ENCODE measurements at places on chromosomes 7 and 10.

DNA sequence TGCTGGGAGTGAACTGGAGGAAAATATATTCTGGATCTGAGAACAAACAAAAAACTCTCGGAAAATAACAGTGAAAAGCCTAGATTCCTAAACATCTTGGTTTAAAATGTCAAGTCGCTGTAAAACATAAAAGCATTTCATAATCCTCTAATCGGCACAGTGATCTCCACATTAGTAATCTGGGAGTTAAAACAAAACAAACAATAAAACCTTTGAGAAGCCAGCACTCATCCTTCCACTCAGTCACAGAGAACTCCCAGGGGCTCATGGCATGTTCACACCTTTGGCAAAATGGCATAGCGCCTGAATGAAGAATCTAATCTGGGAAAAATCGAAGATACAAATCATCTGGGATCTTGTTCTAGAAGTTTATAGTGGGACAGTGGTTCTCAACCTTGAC, 24.1 kb upstream of the HPS1 start:
- DNase-seq: no peak

DNA sequence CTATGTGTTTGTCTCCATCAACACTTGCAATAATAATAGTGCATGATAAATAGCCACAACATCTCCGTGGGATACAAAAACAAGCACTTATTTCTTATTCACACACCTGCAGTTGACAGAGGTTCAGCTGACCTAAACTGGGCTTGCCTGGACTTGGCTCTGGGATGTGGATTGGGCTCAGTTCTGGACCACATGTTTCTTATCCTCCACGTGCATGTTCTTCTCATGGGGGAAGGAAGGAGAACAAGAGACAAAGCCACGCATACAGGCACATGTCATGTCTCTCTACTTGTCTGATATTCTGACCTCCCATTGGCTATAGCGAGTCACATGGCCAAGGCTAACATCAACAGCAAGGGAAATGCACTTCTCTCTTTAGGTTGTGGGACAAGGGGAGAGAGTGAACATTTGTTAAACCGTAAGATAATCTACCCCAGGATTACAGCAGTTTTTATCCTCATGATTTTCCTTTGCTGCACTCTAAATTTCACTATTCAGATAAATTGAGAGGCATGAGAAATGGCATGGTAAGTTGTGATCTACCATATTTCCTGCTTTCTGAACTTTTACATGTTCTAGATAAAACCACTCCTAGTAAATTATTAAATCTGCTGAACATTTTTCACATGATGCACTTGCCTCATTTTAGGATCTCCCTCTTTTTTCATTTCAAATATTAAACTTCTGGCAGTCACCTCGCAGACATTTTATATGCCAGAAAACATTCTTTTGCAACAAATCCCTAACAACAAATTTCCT, 33.7 kb downstream of the CFAP58 start:
- no peak for DNase-seq

DNA sequence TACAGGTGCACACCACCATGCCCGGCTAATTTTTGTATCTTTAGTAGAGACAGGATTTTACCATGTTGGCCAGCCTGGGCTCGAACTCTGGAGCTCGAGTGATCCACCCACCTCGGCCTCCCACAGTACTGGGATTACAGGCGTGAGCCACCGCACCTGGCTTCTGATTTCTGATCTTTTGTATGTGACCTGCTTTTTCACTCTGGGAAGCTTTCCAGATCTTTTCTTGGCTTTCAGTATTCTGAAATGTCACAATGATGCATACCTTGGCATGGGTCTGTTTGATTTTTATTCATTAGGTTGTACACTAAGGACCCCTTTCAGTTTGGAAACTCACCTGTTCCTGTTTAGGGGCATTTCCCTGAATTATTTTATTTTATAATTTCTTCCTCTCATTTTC, 41.6 kb downstream of the PROSER2 start:
- no peak for DNase-seq

- DNase-seq: no peak
Observed at GRCh38 chr7:129458171-129458570, 23.9 kb downstream of the STRIP2 start.

DNA sequence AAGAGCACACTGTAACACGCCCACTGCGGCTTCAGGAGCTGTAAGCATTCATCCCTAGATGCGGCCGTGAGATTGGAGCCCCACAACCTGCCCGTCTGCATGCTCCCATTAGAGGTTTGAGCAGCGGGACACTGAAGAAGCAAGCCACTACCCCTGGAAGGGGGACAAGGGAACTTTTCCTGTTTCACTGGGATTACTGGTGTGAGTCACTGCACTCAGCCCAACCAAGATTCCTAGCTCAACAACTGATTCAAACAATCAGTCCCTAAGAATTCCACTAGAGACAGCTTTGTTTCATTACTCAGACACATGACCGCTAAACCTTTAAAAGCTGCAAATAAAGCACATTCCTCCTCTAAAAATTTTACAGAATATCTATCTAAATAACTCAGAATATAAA, 69.8 kb downstream of the ORC5 start:
- DNase-seq: no peak

DNA sequence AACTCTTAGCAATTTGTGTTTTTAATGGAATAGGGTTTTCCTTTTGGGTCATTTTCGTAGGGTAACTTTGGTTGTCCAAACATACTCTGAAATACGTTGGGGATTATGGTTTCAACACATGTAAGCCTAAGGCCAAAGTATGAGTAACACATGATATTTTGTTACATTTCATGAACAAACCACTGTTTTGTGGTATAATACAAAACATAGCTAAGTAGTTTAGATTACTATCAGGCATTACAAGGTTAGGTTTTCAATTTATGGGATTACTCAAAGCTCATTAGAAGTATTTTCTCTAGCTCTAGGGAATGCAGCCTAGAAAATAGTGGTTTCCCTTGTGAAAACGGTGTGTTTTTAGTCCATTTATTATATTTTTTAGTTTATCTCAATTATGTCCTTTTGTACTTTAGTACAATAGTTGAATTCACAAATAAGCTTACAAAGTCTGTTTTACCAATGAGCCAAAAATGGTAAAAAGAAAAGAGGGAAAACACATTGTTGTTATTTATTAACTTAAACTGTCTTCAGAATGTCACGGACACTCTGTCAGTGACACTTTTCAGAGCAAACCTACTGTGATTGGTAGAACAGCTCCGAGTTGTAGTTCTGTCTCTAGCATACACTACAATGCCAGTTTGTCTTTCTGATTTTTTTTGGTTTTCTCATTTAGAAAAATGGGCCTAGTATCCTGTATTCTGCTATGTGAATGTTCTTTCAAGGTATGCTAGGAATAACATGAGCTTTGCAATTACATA, 473.7 kb downstream of the SUGCT start:
- no peak for DNase-seq

GRCh38 chr7:5679813-5680473, 101.5 kb downstream of the RNF216 start:
- DNase-seq: no peak

GRCh38 chr10:14384915-14385314, 54.2 kb upstream of the FRMD4A start:
- no peak for DNase-seq

DNA sequence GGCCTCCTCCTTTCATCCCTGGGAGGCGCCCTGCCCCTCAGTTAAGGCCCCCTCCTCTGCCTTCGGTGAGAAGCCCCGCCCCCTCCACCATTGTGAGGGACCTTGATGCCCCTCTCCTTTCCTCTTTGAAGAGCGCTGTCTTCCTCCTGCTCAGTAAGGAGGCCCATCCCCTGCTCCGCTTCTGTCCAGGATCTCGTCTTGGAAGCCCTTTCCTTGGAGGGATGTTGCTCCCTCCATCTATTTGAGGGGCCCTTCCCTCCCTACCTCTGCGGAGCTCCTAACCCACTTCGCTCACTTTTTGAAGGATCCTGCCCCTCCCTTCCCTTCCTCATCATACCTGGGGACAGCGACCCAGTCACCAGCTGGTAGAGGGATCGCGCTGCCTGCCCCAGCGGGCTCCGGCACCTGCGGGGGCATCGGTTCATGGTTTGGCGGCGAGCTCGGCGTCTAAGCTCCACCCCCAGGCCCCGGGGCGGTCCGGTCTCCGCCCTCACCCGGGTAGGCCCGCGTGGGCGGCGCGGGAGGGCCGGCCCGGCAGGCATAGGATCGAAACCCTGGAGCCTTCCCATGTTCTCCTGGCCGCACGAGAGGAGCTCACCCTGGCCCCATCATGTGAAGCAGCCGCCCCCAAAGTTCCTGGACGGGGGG, 4.1 kb downstream of the KCNIP2 start:
- peak; percentile 38 for DNase-seq

DNA sequence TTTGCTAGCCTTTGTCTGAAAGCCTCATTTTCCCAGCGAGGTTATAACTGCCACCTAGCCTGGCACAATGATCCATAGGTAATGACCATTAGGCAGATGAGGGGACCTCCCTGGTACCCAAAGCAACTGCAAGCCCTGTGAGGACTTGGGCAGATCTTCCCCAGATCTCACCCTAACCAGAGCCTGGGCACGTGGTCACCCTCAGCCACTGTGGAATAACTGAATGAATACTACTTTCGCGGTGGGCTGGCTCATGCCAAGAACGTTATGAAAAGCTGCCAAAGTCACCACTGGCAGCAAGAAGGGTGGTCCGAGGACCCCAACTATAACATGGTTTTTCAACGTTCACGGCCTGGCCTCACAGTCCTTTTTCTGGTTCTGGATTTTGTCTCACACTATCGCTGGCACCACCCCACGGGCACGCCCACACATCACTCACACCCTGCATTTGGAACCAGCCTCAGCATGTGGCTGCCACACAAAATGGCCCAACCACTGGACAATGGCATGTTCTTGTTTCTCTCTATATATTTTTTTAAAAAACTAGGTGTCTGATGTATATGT, 3.4 kb downstream of the PRKAG2 start:
- no peak for DNase-seq

- no peak for DNase-seq
Observed at GRCh38 chr10:35639728-35640401, 2.2 kb downstream of the FZD8 start.

GRCh38 chr10:7218968-7219367, 191.9 kb downstream of the SFMBT2 start:
- DNase-seq: no peak

- no peak for DNase-seq
Observed at GRCh38 chr7:98211221-98211675, at the start of gene BHLHA15. Gene BHLHA15 (plus strand): TSS chr7:98211439. CDS start chr7:98212310, 871 bp downstream.

GRCh38 chr7:69436946-69437345, 161.3 kb upstream of the AUTS2 start:
- no peak for DNase-seq

DNA sequence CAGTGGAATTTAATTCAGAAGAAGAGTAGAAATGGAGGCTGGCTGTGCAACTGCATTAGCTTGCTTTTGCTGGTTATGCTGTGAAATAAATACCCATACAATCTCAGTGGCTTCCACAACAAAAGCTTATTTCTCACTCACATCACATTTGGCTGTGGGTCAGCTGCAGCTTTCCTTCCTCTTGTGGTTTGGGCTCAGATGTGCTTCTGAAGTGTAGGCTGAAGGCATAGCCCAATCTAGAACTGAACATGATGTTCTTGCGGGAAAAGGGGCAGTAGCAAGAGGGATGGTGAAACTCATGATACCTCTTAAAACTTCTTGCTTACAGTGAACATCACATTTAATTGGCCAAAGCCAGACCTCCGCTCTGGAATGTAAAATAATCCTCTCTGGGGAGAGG, 119.9 kb downstream of the HECW1 start:
- DNase-seq: no peak

DNA sequence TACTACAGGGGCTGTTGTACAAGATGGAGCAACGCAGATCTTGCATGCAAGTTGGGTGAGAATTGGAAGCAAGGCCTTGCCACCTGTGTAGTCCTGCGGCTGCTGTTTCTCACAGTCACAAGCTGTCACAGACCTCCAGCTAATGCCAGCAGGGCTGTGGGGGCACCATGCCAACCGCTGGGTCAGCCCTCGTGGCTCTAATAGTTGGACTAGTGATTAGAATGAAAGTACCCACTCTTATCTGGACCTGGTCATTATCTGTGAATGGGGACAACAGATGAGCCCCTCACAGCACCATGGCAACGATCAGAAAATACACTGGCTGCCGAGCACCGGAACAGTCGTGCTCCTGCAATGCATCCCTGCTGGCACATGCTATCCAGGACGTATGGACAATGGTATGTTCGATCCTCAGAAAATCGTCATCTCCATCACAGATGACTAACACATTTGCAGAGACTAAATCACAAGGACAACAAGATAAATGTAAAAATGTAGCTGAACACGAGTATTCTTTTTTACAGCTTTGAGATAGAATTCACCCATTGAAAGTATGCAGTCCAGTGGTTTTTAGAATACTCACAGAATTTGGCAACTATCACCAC, 80.4 kb upstream of the CALN1 start:
- DNase-seq: no peak

- DNase-seq: no peak
Observed at GRCh38 chr10:117001144-117001543, 3.8 kb downstream of the SHTN1 start.

DNA sequence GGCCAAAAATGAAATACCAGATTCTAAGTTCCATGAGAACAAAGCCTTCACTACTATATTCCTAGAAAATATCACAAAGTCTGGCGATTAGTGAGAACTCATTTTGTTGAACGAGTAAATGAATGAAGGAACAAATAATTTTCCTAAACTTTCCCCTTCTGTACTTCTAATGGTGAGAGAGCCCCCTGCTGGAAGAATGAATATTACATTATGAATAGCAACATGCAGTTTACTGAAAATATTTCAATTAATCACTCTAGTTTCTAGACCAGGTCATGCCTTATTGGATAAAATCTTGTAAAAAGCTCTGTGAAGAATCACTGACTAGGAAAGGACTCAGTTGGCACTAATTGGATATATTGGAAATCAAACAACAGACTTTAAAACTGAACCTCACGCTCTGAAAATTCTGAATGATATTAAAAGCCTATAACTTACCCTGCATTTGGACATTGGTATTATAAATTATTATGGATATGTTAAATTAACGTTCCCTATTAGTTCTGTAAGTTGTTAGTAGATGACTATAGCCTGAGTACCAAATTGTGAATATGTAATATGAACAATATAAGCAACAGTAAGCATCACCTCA, 32.4 kb upstream of the MTPN start:
- DNase-seq: peak; percentile 22

- no peak for DNase-seq
Observed at GRCh38 chr10:15169555-15170401, 1.3 kb upstream of the NMT2 start.

DNA sequence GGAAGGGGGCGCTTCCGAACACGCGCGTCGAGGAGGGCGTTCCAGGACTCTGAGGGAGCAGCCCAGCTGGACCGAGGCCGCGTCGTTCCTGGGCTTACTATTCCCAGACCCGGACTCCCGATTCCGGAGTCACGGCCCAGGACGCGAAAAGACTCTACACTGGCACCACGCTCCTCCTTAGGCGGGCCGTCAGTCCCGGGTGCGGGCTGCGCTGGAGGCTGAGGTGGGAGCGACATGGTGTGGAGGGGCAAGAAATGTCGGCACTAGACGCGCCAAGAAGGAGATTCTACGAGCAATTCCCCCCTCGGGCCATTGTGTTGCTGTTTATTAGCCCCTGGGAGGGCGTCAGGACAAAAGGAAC, 584 bp upstream of the RUNDC3B start:
- no peak for DNase-seq

- no peak for DNase-seq
Observed at GRCh38 chr7:105028004-105028403, 14.0 kb downstream of the KMT2E start.

GRCh38 chr7:156000601-156001396, 188.5 kb upstream of the SHH start:
- no peak for DNase-seq

Measured in HCT116 (cell line).